IPS-NIHi11 (cell line): ENCODE measurements at places on chromosomes 13 and 19.

- DNase-seq = no peak
These were observed 36.5 kb downstream of the GTF2F2 start for GRCh38 chr13:45156565-45157361.

DNA sequence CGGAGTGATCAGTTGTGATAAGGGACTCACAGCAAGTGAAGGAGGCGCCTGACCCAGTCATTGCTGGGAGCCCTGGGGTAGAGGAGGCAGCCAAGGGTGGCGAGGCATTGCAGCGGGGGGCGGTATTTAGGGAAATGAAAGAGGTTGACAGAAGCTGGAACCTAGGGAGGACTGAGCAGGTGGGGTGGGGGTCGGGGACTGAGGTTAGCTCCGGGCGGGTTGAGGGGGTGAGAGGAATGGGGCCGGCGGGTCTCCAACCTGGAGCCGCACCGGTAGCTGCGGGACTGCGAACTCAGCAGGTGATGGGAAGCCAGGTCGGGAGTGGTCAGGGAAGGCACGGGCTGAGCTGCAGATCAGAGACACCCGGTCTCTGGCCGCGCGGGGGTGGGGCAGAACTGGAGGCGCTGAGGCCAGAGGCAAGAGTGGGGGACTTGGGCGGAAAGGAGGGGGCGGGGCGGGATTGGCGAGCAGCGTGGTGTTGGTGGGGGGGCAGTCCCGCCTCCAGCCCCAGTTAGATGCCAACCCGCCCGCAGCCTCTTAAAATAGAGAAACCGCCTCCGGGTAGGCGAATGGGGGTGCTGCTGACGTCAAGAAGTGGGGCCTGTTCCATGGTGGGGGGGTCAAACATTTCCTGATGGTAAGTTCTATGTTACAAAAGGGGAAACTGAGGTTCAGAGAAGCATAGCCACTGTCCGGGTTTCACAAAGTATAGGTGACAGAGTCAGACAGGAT lies 1.5 kb downstream of the MAST3 start:
- no peak for DNase-seq

DNA sequence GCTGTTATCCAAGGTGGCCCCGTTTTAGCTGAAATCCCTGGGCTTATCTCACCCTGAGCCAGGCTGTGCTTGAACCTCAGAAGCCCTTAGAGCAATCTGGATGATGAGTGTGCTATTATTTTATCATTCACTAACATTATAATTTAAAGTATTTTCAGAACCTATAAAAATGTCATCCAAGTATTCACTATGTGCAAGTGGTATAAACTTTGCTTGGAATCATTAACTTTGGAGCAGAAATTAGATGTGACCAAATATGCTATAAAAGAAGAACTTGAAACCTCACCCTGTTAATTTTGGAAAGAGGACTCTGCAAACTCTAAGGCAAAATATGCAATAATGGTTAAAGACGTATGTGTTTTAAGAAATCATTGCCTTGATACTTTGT lies 147.5 kb downstream of the USP12 start:
- no peak for DNase-seq

- no peak for DNase-seq
These were observed 361.6 kb downstream of the KLF12 start for GRCh38 chr13:73772449-73773167.

GRCh38 chr19:38452430-38453366 lies 19.2 kb downstream of the RYR1 start:
- DNase-seq = peak; percentile 98

DNA sequence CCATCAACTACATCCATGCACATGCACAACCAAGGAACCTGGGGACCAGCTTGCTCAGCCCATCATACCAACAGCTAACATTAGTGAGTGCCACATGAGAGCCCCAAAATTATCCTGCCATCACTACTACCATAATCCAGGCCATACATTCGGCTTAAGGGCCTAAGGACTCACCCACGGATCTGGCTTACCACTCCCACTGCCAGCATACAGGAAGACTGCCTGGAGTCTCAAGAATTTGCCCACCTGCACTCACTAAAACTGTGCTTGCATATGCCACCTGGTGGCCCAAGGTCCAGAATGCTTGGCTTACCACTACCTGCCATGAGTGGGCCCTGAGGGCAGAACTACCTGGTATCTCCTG lies 1562.9 kb upstream of the PRR20A start:
- no peak for DNase-seq

DNA sequence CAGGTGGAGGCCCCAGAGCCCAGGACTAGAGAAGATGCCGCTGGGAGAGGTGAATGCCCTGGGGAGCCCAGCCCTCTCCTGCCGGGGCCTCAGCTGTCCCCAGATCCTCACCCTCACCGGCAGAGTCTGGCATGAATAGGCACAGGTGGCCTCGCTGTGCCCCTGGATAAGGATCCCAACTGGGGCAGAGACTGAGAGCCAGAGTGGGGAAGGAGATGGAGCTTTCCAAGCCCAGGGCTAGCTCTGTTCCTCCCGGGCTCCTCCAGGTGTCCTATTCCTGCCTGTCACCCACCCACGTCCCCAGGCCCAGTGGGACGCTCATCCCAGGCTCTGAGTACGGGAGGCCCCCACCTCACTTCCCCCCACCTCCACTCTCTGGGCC lies 16.5 kb downstream of the PRR36 start:
- no peak for DNase-seq

DNA sequence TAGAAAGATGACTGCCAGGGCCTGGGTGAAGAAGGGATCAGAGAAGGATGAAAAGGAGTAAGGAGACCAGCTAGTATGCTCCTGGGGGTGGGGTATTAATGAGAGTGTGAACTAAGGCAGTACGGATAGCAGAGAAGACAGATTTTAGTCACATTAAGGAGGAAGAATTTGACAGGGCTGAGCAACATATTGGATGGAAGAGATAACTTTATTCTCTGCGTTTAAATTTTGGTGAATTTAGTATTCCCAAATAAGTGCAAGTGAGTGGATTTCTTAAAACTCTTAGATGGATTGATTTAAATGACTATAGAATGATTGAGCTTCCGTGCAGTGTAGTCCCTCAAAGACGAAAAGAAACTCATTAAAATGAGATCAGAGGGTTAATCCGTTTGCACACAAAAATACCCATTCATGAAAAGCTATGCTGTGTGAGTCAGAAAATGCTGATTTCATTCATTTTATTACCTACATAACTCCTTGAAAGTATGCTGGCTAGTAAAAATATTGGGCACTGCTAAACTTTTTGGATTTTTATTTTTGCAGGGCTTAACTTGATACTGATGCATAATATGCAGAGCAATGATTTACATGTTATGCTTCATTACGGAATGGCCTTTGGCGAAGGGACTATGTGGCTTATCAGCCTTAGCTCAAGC lies 54.1 kb downstream of the WDFY2 start:
- DNase-seq = no peak

GRCh38 chr19:45674946-45675345 lies 6.9 kb downstream of the GIPR start:
- DNase-seq = no peak

GRCh38 chr19:13848798-13849676 lies 27.9 kb upstream of the NANOS3 start:
- no peak for DNase-seq

- no peak for DNase-seq
These were observed 116.3 kb downstream of the RAB20 start for GRCh38 chr13:110445183-110445582.

DNA sequence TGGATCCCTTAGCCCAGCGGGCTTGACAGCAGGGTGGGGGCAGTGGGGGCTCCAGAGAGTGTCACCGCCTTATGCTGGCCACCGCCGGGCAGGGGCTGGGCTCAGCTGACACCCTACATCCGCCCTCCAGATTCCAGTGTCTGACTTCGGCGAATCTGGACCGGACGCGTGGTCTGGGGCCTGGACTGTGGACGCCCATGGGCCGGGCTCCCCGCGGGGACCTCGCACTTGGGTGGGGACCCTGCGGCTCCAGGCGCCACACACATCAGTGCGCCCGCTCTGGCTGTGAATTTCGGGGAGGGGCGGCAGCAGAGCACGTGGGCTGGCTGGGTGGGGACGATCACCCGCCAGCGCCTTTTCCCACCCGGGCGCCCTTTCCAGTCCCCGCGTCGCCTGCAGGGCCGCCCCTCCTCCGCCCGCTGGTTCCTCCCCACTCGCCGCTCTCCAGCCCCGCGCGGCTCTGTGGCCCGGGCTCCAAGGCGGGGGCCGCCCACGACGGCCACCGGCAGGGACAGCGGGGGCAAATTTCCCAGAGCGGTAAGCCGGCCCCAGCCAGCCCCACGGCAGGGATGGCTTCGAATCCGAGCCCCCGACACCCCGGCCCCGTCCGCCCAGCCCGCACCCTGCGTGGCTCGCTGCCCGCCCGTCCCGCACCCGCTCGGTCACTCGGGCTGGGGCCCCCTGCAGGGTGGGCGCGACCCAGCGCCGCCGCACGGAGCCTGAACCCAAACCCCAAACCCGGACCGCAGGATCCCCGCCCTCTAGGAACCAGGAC lies 23.3 kb upstream of the ZNF99 start:
- no peak for DNase-seq

- peak; percentile 15 for DNase-seq
These were observed 762 bp downstream of the ZNF45 start for GRCh38 chr19:43934055-43934984.

- peak; percentile 29 for DNase-seq
These were observed 391 bp downstream of the ZNF761 start for GRCh38 chr19:53432088-53432661.

- no peak for DNase-seq
These were observed 22.9 kb downstream of the ITM2B start for GRCh38 chr13:48255954-48256353.

GRCh38 chr19:57071444-57071843 lies 48.3 kb upstream of the USP29 start:
- no peak for DNase-seq

- no peak for DNase-seq
These were observed 68.4 kb downstream of the ALOX5AP start for GRCh38 chr13:30803749-30804148.

DNA sequence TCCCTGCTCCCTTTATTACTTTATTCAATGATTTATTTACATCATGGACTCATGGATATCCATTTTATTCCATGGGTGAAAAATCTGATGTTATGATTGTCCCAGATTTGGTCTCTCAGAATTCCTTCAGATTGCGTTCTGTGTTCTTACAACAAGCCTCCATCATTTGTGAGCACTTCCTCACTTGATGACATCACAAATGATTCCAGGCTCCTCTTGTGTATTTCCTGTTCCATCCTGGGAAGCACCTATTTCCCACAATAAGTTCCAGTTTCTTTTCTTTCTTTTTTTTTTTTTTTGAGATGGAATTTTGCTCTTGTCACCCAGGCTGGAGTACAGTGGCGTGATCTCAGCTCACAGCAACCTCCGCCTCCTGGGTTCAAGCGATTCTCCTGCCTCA lies 6.7 kb downstream of the ACP7 start:
- no peak for DNase-seq

GRCh38 chr19:22517496-22518411 lies 95.6 kb upstream of the ZNF98 start:
- DNase-seq = peak; percentile 8

- DNase-seq = no peak
These were observed 71.1 kb downstream of the UGGT2 start for GRCh38 chr13:95982144-95982543.

DNA sequence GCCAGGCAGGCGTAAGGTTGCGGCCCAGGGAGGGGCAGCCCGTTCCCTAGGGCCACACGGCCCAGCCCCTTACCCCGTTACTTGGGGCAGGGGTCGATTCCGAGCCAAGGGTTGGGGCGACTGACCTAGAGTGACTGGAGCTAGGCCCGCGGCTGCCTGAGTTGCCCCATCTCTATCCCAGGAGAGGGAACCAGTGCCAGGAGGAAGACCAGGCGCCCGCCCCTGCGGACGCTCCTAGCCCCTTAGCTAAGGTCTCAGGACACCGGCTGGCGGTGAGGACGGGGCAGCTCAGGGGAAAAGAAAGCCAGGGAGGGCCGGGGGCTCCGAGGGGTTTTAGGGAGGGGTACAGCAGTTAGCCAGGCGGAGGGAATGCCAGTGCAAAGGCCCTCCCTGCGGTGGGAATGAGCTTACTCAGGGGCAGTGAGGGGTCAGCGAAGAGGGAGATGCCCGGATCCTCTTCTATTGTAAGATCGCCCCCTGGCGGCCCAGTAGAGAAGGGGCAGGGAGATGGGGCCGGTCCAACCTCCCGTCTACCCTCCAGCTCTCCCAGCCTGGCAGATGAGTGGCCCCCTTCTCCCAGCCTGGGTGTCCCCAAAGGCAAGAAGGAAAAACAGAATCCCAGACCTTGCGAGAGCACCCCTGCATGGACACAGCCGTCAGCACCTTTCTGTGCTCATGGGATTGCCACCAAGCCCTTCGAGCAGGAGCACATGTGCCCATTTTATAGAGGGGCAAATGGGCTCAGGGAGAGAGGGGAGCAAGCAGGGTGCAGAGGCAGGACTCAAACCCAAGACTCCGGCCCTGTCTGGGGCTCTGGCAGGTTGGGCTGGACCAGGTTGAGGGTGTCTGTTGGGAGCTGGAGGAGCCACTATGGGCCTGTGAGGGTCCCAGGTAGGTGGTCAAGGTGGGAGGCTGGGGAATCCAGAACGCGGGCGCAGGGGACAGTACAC lies 16.3 kb downstream of the CILP2 start:
- peak; percentile 88 for DNase-seq

GRCh38 chr13:26011996-26012821 lies 39.6 kb downstream of the SHISA2 start:
- no peak for DNase-seq

DNA sequence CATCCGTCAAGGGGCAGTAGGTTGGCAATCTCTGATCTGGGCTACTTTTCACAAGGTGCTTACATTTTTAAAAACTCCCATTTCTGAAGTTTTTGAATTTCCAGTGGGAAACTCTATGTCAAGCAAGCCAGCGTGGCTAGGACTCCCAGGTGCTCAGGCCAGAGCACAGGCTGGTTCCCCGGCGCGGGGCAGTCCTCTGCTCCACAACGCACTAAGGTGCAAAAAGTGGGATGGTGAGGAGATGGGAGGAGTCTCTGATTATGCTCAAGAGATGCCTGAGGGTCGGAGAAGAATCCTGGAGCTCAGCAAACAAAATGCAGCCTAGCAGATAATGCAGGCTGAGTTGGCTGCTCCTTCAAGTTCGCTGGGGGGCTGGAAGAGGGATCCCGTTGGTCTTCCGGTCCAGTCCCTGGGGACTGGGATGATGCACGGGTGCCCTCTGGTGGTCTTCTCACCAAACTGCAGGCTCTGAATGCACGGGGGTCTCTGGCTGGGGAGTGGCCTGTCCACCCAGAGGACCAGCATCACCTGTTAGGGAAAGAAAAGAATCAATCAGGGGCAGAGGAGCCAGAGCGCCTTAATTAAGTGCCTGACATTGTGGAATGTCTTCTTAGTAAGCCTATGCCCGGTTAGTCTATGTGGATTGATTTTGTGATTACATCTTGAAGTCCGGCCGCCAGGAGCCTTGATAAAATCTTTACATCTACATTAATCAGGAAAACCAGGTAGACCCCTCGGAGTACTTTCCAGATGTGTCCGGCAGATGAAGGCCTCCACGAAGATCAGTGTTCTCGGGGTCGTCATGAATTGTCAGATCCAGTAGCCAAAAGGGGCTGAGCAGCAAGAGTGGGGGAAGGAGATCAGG lies 244.4 kb upstream of the MAB21L1 start:
- peak; percentile 87 for DNase-seq
